Type B pancreatic cell (in vitro differentiated cells): ENCODE measurements at places on chromosomes 12 and 14. TPM values are rescaled to one million over a fixed set of nuclear protein-coding genes. Genes with fewer than 3 reads are reported as not detected.

DNA sequence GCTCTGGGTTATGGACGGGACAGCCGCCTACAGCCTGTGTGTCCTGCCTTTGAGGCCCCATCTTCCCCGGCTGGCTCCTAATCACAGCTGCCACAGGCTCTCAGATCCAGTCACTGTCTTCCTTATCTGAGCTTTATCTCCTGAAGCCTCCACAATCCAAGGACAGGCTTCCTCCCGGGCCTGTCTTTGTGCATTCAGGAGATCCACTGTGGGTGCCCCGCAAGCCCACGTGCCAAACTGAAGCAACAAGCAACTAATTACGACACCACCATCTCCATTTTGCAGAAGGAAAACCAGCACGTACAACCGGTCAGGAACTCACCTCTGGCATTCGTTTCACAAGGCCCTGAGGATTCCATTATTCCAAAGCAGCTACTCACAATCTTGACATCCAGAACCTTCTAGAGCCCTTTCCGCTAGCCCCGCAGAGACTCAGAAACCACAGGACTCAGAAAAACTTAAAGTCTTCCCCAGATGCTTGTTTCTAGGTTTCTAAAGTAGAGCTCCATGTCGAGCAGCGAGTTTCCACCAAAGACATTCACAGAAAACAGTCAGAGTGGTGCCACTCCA, 14.0 kb downstream of the SYNE3 start:
- H3K27me3 ChIP-seq: peaks cover 13% of the 10 kb centered on the region
- no peak for DNase-seq
- no peak overlapping the region for H3K27ac ChIP-seq
- H3K4me1 ChIP-seq: peaks cover 18% of the 10 kb centered on the region

CLEC1B gene
- total RNA-seq: 0.62 TPM in 1 of 2 replicates, not detected in the other

C12orf50 gene
- total RNA-seq: 0.17 TPM in 1 of 2 replicates, not detected in the other

- no peak for DNase-seq
- no peaks in the 10 kb centered on the region for H3K4me1 ChIP-seq
- no peak overlapping the region for H3K4me3 ChIP-seq
- H3K36me3 ChIP-seq: peaks cover 11% of the 10 kb centered on the region
- H3K27ac ChIP-seq: no peak overlapping the region
These were observed 236.1 kb upstream of the DIO2 start for GRCh38 chr14:80447392-80447791.

AMN gene
- 18.3 and 51.7 TPM in 2 replicates for total RNA-seq

ASCL1 gene
- 7.5 and 10.4 TPM in 2 replicates for total RNA-seq

RTN1 gene
- 4.9 and 11.1 TPM in 2 replicates for total RNA-seq

DNA sequence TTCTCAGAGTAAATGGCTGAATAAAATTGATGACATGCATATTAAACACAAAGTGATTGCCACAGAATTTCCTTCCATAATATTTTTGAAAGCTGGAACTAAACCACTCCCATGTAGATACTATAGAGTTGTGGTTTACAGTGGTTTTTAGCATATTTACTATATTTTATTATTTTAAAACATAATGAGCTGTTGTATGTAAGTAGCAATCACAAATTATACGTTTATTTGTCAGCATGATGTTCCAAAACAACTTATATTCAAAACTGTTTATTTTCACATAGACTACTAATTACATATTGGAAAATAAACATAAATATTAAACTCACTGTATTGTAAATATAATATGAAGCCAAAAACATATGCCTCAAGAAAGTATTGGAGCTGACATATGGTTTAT, 77.2 kb downstream of the NAV3 start:
- H3K27ac ChIP-seq: no peak overlapping the region
- no peaks in the 10 kb centered on the region for H3K4me1 ChIP-seq
- no peaks in the 10 kb centered on the region for H3K36me3 ChIP-seq

- peak overlapping the region; percentile 51 for H3K4me3 ChIP-seq
- no peak for DNase-seq
- H3K4me1 ChIP-seq: no peaks in the 10 kb centered on the region
- no peak overlapping the region for H3K27ac ChIP-seq
These were observed 396.7 kb upstream of the OR4E1 start for GRCh38 chr14:22070119-22070982.

GRCh38 chr12:19036673-19037357, 92.7 kb upstream of the PLEKHA5 start:
- peaks cover 21% of the 10 kb centered on the region for H3K4me1 ChIP-seq
- DNase-seq: no peak
- no peak overlapping the region for H3K27ac ChIP-seq
- peaks cover 7% of the 10 kb centered on the region for H3K36me3 ChIP-seq
